NCI-H1436 (cell line): ENCODE measurements at places on chromosomes 3 and 15.

DNA sequence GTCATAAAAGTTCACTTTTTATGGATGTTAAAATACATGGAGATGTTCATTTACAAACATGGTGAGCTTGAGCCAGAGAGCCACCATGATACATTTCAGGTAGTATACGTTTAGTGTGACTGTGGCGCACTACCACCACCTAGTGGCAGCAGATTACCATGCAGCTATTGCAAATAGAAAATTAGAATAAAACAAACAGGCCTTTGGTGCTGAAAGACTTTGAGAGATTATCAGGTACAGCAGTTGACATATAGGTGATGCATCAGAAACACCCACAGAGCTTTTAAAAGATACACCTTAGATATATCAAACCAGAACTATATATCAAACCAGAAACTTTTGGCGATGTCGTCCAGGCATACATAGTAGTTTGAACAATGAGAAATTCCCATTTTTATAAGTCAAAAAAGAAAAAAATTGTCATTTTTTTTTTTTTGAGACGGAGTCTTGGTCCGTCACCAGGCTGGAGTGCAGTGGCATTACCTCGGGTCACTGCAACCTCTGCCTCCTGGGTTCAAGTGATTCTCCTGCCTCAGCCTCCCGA lies 42.0 kb upstream of the ICE2 start:
- DNase-seq, result peak; percentile 57

DNA sequence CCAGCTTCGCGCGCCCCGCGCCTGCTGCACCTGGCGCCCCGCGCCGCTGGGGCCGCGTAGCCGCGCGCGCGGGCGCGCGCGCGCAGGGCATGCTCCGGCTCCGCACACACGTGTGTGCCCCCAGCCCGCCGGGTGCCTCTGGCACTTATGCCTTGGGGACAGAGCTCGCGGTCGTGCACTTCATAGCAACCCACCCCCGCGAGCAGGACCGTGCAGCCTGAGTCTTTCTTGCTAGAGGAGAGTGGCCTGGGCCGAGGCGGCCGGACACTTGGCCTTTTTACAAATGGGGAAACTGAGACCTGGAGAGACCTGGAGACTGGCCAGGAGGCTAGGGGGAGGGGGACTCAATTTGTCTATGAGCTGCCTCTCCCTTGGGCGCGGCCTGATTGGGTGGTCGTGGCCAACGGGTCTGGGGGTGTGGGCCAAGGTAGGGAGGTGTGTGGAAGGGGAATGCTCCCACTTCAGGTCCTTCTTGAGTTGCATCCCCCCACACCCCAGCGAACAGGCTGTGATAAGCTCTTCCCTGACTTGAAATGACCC lies 562 bp downstream of the NBEAL2 start:
- no peak for DNase-seq

GRCh38 chr3:146468234-146468633 lies 1.1 kb downstream of the PLSCR2 start:
- DNase-seq, result no peak

- DNase-seq, result no peak
Observed at GRCh38 chr3:5186089-5186857, 1.2 kb upstream of the EDEM1 start.

- DNase-seq, result no peak
Observed at GRCh38 chr3:156176048-156176447, 55.7 kb downstream of the KCNAB1 start.

DNA sequence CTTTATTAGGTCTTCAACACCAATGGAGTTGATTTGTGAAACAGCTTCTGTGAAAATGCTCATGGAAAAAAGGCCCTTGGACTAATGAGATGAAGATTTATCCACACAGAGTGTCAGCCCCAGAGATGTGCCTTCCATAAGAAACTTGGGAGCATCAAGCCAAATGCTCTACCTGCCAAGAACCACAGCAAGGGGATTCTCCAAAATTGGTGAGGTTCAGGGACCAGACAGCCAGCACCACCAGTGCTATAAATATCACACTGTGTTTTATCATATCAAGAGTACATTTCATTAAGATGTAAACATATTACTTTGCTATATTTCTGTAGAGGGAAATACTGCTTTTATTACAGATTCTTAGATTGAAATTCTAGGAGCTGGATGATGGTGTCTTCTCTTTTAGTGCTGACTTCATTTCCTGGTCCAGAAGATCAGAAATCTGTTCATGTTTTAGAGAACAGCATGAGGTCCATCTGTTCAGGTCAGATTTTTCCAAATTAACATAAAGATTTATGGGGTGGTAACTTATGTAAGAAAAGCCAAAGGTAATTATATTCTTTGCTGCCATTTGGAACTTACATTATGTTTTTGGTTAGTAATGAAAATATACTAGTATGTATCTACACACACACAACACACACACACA lies 17.7 kb downstream of the SLC35G2 start:
- no peak for DNase-seq
